ENCODE measurements at places on chromosomes 5 and 9. TPM values are rescaled to one million over a fixed set of nuclear protein-coding genes. Genes with fewer than 3 reads are reported as not detected.

The BASP1 gene
- 1.6 TPM for total RNA-seq

The NUTM2G gene
- not detected for total RNA-seq

The PRRX2 gene
- not detected for total RNA-seq

The LIFR gene
- not detected for total RNA-seq

The DNAI1 gene
- total RNA-seq, result not detected

The TAF11L2 gene
- not detected for total RNA-seq

The SAXO1 gene
- 0.30 TPM for total RNA-seq

The F12 gene
- total RNA-seq, result 0.35 TPM

The SLC1A1 gene
- 0.76 TPM for total RNA-seq

The CRHBP gene
- total RNA-seq, result 2.5 TPM

The SUB1 gene
- total RNA-seq, result 379 TPM

The ACSL6 gene
- total RNA-seq, result 5.5 TPM

DNA sequence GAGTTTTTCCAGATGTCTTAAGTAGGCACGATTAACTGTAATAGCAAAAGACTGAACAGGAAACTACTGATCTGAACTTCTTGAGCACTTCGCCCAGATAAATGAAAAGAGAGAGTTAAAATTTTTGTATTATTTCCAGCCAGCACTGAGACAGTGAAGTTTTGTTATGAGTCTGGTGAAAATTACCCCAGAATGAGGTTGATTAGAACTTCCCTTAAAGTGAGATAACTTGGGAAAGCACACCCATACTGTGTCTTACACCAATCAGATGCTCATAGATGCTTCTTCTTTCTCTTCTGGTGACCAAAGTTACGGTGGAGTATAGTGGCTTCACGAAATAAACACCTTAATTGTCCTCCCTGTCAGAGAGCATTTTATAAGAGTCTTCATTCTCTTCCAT is 131.8 kb upstream of the SLC12A2 start:
- no peak for DNase-seq

GRCh38 chr5:54988218-54988617 is 2.8 kb upstream of the ESM1 start:
- DNase-seq, result no peak

DNA sequence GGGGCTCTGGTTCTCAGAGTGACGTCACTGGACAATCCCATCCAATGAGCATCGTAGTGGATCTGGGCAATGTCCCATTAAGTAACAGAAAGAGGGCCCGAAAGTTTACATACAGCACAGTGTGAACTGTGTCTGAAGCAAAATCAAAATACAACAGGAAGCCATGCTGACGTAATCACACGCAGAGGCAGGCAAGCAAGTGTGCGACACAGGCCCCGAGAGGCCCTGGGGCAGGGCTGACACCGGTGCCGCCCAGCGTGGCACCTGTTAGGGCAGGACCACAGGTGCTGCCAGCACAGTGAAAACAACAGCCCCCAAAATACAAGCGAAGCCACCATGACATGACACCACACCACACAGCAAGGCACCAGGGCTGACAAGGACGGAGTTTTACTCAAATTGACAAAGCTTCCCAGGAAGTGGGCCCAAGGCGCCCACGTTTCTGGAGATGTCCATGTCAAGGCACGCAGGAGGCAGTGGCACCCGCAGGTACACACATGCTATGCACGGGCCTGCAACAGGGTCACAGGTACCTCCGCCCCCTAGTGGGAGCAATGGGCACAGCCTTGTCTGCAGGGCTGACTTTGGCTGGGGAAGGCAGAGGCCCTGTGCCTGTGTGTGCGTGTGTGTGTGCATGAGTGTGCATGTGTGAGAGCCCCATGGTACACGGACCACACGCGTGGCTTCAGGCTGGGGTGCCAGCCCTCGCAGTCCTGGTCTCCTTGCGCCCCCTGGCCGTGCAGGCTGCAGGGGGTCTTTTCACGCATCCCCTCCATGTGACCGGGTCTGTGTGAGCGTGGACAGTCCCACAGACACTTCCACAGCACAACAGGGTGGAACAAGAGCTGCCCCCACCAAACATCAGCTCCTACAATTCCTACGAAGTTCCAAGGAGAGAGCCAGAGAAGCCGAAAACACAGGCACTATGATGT is 19.6 kb downstream of the QSOX2 start:
- peak; percentile 36 for DNase-seq

DNA sequence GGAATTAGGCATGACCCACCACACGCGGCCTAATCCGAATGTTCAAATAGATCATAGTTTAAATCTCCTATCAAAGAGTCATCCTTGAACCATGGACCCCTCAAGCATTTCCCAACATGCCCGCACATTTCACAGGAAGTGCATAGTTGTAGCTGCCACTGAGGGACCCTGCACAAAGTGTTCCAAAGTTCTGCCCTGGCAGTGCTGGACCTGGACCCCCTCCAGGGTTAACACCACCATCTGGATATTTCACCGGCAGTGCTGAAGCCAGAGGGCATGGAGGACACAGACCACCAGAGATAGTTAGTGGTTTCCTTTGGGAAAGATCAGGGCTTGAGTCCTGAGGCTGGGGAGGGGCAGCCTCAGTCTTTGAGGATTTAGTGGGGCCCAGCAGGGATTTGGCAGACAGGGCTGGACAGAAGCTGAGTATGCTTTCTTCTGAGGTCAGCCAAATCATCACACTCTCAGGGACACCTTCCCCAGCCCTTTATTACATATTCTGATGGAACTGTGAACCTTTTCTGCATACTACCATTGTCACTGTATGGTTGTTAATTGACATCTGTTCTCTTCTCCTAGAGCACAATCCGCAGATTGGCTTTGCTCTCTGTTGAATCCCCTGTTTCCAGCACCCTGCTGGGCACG is 143.6 kb upstream of the EFNA5 start:
- DNase-seq, result no peak

- DNase-seq, result no peak
Measured at GRCh38 chr9:35905912-35906679, at the start of gene HRCT1. HRCT1 (plus strand) TSS chr9:35906202; CDS start chr9:35906288, 86 bp downstream.

GRCh38 chr9:123756484-123757106 is 173.3 kb downstream of the DENND1A start:
- no peak for DNase-seq

DNA sequence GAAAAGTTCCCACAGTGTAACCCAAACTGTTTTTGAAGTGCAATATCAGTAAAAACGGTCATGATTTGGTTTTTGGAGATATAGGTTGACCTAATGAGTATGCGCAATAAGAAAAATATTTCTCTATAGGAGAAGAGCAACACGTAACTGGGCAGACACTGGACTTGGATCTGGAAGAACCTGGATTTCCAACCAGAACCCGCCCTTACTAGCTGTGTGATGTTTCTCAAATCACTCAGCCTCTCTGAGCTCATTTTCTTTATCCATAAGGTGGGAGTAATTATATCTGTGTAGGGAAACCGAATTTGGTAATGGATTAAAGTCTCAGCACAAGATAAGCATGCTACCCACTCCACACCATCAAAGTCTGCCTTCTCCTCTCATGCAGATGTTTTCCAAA is 169.1 kb downstream of the COL23A1 start:
- DNase-seq, result no peak

DNA sequence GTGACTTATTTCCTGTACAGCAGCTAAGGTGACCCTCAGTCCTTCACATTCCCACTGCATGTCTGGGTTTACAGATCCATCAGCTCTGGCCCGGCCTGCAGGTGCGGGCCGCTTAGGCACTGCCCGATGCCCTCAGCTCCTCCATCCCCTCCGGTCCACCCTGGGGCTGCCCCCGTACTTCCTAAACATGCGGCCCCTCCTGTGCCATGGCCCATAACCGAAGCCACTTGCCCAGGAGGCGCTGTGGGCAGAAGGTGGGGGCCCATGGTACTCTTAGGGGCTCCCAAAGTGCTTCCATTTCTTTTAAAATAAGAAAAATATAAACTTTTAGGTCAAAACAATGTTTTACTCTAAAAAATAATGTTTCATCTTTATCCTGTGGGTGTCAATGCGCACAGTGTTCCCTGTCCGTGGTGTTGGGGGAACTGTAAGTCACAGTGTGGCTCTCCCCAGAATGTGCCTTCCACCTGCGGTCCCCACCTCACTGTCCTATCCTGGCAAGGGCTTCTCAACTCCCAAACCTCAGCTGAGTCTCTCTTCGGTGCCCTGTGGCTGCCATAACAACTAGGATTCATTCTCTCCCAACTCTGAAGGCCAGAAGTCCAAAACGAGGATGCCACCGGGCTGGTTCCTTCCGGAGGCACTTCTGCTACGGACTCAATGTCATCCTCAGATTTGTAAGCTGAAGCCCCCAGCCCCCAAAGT is 132.7 kb upstream of the LPCAT1 start:
- DNase-seq, result no peak

DNA sequence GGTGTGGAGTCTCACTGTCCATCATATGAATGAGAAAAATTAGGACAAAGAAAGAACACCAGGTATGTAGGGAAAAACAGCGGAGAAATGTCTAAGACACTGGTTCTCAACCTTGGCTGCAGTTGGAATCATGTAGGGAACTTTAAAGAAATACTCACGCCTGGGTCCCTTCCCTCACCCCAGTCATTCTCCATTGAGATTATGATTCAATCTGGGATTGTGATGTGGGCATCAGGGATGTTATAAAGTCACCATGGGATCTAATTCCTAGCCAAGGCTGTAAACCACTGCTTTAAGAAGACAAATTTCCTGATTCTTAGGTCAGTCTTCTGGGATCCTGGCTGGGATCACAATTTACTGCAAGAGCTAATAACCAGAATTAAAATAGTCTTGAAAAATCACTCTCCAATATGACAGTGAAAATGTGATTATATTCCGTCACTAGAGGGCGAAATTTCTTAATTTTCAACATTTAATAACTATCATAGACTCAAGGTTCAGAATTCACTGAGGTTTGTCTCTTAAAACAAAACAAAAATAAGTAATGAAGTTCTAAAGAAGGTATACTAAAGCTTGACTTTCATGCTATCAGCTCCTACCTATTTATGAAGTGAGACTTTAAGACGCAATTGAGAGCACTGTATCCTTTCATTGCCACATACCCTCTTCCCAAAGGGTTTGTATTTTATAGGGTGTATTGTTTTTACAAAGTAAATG is 60.5 kb downstream of the GLDC start:
- no peak for DNase-seq

- no peak for DNase-seq
Measured at GRCh38 chr5:146529984-146530383, 14.0 kb upstream of the GPR151 start.

- DNase-seq, result no peak
Measured at GRCh38 chr5:136631186-136631585, 265.8 kb upstream of the TRPC7 start.

DNA sequence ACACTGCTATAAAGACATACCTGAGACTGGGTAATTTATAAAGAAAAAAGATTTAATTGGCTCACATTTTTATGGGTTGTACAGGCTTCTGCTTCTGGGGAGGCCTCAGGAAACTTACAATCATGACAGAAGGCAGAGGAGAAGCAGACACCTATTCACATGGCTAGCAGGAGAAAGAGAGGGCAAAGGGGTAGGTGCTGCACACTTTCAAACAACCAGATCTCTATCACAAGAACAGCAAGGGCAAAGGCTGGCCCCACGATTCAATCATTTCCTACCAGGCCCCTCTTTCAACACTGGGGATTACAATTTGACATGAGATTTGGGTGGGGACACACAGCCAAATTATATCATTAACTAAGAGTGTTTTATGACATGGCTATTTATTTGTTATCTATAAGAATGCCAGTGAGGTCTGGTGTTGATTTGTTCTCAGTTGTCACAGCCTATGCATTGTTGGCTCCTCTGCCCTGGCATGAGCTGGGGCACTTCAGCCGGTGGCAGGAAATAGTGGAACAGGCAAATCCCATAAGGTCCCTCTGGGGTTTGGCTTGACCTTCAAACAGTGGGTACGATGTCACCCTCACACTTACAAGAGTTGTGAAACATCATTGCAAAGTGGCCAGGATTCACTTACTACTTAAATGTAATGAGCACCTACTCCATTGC is 44.1 kb downstream of the SPARC start:
- no peak for DNase-seq

GRCh38 chr5:114948986-114949621 is 220.6 kb downstream of the TRIM36 start:
- DNase-seq, result no peak

GRCh38 chr5:39058178-39058921 is 15.8 kb downstream of the RICTOR start:
- peak; percentile 10 for DNase-seq

DNA sequence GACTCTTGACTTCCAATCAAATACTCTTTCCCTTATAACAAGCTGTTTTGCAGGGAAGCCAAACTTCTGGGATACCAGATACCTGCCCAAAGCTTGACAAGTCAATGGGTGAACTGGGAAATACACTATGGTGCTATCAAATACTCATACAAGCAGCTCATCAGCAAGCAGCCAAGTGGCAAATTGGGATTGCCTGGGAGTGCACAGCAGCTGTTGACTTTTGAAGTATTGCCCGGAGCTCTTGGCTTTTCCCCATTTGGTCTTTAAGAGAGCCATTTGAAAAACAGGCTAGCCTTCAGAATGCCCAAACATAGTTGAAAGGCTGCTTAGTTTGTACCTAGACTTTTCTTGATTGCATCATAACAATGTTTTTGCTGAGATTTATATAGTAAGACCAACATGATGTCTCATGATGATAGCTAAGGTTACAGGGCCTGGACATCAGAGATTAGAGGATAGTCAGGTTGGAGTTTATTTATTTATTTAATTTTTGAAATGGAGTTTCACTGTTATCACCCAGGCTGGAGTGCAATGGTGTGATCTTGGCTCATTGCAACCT is 210.1 kb upstream of the ZNF608 start:
- DNase-seq, result no peak

GRCh38 chr5:68680366-68680765 is 413.4 kb upstream of the SLC30A5 start:
- no peak for DNase-seq

GRCh38 chr5:95861221-95861863 is 38.8 kb upstream of the GLRX start:
- no peak for DNase-seq

DNA sequence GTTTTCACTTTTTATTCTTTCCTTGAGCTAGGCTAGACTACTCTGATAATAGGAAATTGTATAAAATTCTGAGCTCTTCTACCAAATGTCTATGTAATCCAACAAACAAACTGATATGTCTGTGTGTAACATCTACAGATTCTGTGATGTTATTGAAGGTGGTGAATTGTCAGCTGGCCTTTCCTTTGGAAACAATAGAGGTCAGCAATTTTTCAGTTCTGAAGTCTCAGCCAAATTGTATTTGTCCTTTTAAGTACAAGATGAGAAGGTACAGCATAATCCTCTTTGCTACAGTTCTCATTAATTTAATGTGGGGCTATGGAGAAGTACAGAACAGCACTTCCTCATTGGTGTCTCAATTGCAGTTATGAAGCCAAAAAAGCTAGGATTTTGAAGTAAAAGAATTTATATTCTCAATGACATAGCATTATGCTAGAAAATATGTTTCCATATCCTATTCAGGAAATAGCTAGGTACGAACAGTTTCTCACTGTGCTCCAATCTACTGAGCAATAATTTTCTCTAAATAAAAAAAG is 198.0 kb downstream of the HINT1 start:
- DNase-seq, result no peak

DNA sequence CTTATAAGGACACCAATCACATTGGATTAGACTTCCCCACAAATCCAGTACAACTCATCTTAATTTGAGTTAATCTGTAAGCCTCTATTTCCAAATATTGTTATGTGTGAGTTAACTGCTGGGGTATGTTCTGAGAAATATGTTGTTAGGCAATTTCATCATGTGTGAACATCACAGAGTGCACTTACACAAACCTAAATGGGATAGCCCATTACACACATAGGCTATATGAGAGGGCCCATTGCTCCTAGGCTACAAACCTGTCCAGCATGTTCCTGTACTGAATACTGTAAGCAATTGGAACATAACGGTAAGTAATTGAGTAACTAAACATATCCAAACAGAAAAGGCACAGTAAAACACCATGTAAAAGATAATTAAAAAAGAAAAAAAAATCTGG is 19.1 kb upstream of the ARSI start:
- no peak for DNase-seq
